ENCODE measurements at places on chromosomes 7 and 10.

GRCh38 chr7:138208864-138209263 is 132.6 kb downstream of the AKR1D1 start:
- no peak for DNase-seq

DNA sequence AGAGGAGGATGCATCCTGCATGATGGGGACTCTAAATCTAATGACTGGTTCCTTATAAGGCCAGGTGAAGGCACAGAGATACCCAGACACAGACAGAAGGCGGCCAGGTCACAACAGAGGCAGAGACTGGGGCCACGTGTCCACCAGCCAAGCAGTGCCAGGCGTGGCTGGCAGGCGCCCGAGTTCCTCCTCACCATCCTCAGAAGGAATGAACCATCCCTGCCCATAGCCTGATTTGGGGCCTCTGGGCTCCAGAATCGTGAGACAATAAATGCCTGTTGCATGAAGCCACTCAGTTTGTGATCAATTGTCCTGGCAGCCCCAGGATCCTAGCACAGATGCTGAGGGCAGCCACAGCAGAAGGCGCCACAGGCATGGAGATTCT is 69.0 kb upstream of the TNRC18 start:
- DNase-seq: no peak

DNA sequence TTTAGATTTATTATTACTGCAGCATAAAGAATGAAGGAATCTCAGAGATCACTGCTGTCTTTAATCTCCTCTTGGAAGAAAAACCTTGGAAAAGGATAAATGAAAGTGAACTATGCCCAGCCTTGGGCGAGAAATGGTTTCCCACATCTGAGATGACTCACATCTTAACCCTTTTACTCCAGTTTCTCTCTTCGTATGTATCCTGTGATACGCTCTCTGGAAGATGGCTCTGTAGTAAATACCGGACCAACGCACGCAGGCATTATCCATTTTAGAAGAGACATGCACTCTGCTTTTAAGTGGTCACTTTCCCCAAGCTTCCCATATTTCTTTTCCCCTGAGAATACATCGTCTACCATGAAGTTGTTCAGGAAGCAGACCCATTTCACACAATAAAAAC is 207.3 kb upstream of the BMPER start:
- no peak for DNase-seq

GRCh38 chr7:125695626-125696025 is 766.0 kb upstream of the POT1 start:
- no peak for DNase-seq

DNA sequence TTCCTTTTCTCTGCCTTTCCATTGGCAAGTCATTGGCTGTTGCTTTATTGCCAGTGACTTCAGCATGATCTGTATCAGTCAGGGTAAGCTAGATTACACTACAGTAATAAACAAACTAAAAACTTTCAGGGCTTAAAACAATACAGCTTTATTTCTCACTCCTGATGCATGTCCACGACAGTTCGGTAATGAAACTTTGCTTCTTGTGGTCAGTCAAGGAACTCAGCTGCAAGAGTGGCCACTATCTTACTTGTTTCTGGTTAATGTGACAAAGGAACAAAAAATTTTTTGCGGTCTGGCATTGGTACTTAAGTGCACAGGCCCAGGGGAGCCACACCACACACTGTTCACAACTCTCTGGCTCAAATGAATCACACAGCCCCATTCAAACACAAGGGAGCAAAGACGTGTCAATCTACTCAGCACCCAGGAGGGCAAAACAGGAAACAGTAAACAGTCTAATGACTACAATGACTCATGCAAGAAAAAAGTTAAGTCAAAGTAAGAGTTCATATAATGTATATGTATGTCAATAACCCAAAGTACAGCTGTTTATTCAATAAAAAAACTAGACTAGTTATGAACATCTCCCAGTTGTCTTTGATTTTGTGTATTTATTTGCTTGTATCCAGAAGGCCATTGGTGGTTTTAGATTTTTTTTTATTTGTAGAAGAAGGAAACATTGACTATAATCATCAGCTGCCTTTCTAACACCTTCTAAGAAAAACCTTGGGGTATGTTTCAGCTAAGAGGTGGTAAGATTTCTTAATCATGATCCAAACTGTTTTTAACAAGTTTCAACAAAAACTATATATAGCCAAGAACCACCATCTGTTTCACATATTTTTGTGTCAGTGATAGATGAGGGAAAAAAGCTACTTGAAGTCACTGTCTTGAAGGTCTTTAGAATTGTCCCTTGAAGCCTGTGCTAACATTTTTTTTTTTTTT is 134.4 kb upstream of the FAM3C start:
- peak; percentile 42 for DNase-seq

- DNase-seq: no peak
Observed at GRCh38 chr7:128281605-128282380, 40.7 kb downstream of the LEP start.

DNA sequence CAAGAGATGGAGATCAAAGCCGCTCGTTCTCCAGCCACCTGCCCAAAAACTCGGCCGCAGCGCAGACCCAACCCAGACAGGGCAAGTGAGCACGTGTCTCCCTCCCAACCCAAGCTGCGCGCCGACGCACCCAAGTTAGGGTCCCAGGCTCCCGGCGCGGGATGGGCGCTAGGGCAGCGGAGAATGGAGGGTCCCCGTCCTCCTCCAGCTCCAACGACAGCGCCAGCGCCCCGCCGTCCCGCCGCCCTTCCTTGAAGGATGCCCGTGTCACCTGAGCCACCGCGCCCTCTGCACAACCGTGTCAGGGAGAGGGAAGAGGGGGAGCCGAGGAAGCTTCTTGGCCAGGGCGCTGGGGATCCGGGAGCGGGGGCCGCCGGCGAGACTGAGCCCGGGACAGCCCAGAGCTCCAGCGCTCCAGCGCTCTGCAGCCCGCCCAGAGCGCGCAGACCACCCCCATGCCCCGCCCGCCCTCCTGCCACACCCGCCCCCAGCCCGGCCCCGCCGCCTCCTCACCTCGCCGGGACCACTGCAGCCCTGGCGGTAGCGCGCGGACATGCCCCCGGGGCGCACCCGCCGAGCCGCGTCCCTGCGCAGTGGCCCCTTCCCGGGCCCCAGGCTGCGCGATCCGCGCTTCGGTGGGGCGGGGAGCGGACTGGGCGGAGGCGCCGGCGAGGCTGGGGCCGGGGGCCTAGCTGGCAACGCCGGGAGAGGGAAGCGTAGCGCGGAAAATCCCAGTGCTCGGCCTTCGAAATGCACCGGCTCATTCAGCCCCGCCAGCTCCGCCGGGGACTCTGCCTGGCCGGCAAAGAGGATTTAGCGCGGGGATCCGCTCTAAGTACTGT is at the start of gene SLC16A12:
Gene SLC16A12 (minus strand): TSS at position 424 of the 842 bp plus-strand sequence. CDS start 73,016 bp downstream, outside the sequence.
- peak; percentile 29 for DNase-seq

Measured in hepatic stellate cell (primary cell).